Stimulated activated effector memory CD8-positive, alpha-beta T cell treated with anti-CD3 and anti-CD28 coated beads, Interleukin-12 subunit alpha, Interleukin-12 subunit beta, amount 100 ng/mL, for 72 hours (primary cell): ENCODE measurements at places on chromosomes 3 and 15.
A peak's percentile ranks its signal among the peaks of the same experiment; 100 is the strongest.

GRCh38 chr15:93017526-93017925, 71.5 kb downstream of the RGMA start:
- DNase-seq = no peak

- no peak for DNase-seq
Measured at GRCh38 chr15:67048281-67049279, 16.8 kb upstream of the SMAD3 start.

GRCh38 chr15:37041042-37041441, 59.3 kb downstream of the MEIS2 start:
- no peak for DNase-seq

GRCh38 chr3:191070201-191070600, 128.8 kb upstream of the OSTN start:
- DNase-seq = no peak

DNA sequence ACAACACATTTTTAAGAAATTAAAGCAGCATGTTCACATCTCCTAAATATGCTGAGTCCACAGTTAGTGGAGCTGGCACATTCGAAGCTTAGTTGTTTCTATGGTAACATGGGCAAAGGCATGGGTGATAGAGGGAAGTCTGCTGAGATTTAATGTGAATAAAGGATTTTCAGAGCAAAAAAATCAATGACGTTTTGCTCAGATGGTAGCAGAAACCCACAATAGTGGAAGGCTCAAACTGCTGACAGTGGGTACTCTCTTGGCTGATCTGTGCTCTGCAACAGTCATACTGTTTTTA, 795.1 kb upstream of the ARPP21 start:
- DNase-seq = no peak

GRCh38 chr15:50275908-50276307, 10.4 kb upstream of the HDC start:
- no peak for DNase-seq

DNA sequence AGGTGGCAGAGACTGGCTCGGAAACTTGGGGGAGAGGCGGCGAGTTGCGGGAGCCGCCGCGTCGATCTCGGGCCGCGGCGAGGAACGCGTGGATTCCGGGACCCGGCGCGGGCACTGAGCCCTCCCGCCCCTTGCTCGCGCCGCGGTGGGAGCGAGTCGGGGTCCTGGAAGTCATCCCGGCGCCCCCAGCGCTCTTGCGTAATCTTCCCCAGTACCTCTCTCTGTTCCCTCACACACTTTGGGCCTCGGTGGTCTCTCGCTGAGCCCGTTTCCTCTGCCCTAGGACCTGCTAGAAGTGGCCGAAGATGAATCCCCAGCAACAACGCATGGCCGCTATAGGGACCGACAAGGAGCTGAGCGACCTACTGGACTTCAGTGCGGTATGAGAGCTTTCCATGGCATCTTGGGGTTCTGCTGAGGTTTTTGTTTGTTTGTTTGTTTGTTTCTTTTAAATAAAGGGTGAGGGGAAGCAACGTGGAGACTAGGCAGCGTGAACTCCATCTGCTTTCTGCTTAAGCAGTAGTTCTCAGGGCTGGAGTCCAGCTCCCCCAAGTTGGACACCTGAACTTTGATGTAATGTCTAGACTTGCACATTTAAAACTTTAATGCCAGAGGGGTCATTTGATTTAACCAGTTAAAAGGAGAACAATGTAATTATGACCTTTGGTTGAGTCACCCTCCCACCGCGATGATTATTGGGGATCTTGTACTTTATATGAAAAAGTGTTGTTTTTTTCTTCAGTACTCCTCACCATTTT, 1.3 kb downstream of the TCF12 start:
- DNase-seq = no peak

DNA sequence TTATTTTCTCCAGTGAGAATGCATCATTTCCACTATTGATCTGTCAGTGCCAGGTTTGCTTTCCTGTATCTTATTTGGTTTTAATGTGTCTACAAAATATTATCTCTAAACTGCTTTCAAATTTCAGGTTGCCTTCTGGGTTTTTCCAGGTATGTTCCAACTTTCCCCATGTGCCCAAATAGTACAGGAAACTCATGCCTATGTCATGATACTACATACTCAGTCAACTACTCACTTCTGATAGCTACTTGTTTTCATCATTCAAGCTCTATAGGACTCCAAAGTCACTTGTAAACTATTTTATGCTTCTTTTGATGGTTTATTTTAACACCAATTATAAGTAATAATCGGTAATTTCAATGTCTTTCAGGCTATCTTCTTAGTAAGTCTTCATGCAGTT, 134.8 kb upstream of the TTC14 start:
- no peak for DNase-seq

- DNase-seq = no peak
Measured at GRCh38 chr3:112095731-112096130, 9.5 kb downstream of the C3orf52 start.

- no peak for DNase-seq
Measured at GRCh38 chr3:190486908-190487607, 26.8 kb upstream of the IL1RAP start.

DNA sequence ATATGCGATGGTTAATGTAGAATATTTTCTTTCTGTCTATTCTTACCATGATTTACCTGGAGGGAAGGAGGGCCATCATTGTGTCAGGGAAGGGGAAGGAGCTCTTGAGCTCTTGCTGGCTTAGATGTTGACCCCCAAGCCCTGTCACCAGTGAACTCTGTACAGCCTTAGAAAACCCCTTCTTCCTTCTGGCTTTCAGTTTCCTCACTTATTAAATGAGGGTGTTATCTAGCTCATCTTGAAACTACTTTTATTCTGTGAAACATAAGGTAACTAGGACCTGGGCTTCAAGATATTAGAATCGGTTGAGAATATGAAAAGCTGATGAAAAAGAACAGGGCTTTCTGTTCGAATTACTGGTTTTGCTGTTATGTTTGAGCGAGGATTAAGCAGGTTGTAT, 25.1 kb upstream of the UTS2B start:
- DNase-seq = no peak

DNA sequence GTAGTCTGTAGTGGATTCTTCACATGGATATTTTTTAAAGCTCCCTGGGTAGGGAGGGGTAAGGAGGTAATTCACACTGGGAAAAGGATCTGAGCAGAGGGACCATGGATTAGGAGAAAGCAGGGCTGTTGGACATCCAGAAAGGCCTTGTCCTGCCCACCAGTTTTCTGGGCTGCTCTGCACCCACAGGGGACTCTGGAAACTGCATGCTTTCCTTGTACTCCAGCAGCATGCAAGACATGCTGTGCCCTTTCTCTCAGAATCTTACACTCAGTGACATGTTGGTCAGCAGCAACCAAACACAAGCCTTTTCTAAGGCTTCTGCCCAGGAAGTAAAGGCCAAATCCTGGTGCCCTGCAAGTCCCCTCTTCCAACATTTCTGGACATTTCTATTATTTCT, 2.5 kb upstream of the FBN1 start:
- no peak for DNase-seq

DNA sequence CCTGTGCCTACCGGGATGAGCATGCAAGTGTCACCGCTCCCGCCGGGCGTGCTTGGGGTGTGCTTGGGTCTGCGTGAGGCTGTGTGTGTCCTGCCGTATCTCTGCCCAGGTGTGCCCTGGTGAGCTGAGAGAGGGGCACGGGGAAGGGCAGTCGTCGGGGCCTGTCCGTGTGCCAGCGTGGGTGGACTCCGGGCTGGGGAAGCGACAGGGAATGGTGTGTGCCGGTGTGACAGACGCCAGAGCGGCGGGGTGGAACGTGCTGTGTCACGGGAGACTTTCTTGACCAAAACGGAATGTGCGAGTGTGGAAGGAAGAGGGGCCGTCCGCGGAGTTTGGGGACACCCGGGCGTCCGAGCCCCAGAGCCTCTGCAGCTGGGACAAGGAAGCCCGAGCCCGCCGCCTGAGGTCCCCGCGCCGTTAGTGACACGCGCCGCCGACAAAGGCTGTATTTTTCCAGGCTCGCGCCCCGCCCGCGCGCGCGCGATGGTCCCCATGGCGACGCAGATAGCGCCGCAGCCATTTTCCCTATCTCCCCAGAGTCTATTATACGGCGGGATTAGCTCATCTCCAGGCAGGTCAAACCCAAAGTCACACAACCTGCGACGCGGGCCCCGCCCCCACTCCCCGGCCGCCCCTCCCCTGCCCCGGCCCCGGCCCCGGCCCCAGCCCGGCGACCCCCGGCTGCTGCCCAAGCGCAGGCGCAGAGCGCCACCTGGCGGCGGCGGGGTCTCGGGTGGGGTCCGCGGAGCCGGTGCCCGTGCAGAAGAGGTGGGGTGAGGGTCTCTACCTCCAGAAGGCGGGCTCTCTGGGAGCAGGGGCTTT, 4.5 kb upstream of the GATA2 start:
- DNase-seq = peak; percentile 84

GRCh38 chr15:27582726-27583410, 516.2 kb downstream of the OCA2 start:
- no peak for DNase-seq

DNA sequence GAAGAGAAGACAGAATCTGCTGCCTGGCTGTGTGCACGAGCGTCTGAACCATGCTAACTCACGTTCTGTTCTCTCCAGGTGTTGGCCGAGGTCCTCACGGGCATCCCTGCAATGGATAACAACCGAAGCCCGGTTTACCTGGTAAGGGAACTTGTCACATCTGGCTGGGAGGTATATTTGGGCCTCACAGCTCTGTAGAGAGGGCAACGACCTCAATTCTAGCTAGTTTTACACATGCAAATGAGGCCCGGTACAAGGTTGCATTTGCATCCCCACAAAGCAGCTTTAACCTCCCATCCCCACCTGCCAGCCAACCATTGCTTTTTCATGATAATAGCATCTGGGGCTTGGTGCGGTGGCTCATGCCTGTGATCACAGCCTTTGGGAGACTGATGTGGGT, 22.0 kb upstream of the TATDN2 start:
- DNase-seq = no peak

GRCh38 chr15:48400086-48400485, 68.9 kb downstream of the DUT start:
- no peak for DNase-seq

DNA sequence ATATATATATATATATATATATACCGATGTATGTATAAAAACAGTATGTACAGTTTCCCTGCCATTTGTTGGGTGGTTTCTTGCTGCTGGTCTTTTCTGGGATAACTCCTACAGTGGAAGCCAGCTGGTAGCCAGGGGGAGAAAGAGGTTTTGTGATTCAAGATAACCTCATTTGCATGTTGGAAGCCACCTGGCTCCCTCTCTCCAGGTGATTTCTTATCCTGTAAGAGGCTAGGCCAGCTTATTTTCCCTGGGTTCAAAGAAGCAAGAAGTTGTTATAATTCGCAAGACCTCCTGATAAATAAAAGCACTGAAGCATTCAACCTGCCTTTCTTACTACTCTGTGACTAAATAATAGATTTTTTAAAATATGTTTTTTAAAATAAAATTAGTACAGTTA, 443.3 kb downstream of the VGLL3 start:
- no peak for DNase-seq

GRCh38 chr3:122415762-122416654, at the start of gene WDR5B:
WDR5B (minus strand) TSS chr3:122416062; CDS start chr3:122415528, 534 bp downstream.
- peak; percentile 100 for DNase-seq
